ENCODE measurements at places on chromosomes 7 and 10.
A peak's percentile ranks its signal among the peaks of the same experiment; 100 is the strongest.

GRCh38 chr7:92809760-92810573 is 26.4 kb downstream of the CDK6 start:
- DNase-seq, result peak; percentile 75

DNA sequence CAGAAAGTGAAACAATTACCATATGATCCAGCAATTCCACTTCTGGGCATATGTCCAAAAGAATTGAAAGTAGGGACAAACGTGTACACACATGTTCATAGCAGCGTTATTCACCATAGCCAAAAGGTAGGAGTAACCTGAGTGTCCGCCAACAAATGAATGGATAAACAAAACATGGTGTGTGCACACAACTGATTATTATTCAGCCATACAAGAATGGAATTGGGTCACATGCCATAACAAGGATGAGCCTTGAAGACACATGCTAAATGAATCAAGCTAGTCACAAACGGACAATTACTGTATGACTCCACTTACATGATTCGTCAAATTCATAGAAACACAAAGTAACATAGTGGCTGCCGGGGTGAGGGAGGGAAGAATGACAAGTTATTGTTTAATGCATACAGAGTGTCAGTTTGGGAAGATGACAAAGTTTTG is 4.1 kb upstream of the OIT3 start:
- DNase-seq, result no peak

- no peak for DNase-seq
These were observed 42.3 kb downstream of the ARID5B start for GRCh38 chr10:61943674-61944378.

DNA sequence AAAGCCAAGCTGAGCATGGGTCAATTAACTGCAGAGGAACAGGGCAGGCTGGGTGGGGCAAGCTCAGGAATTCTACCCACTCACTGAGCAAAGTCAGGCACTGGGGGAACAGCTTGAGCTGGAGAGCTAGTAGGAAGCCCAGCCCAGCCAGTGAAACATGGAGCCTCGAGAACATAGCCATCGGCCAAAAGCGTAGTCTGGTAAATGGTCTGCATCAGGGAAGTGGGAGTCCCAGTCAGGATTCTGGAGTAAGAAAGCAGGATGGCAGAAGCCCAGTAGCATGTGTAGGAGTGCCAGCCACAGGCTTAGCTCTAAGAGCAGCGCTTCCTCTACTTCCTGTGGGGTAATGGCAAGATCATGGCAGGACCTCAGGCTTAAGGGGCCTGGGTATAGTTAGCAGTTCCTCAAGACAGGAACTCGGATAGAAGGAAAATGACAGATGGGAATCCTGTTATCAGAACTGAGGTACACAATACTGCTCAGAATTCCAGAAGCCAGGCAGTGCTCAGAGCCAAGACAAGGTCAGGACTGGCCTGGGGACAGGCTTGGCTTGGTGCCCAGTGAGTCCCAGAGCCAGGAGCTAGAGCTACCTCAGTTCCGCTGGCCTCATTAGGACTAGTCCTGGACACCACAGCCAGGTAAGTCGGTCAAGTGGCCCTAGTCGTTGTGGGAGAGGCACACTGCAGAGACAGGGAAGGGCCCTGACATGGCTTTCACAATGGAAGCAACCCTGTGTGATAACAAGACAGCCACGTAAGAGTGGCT is 65.4 kb upstream of the MXI1 start:
- no peak for DNase-seq

- no peak for DNase-seq
These were observed 5.7 kb downstream of the UPK3B start for GRCh38 chr7:76515999-76516443.

- no peak for DNase-seq
These were observed 84.8 kb downstream of the FAM53B start for GRCh38 chr10:124659380-124659779.

GRCh38 chr10:89805599-89806013 is 104.2 kb downstream of the KIF20B start:
- DNase-seq, result no peak

Measured in HS-5 (cell line).